ENCODE measurements at places on chromosomes 7 and 10.

DNA sequence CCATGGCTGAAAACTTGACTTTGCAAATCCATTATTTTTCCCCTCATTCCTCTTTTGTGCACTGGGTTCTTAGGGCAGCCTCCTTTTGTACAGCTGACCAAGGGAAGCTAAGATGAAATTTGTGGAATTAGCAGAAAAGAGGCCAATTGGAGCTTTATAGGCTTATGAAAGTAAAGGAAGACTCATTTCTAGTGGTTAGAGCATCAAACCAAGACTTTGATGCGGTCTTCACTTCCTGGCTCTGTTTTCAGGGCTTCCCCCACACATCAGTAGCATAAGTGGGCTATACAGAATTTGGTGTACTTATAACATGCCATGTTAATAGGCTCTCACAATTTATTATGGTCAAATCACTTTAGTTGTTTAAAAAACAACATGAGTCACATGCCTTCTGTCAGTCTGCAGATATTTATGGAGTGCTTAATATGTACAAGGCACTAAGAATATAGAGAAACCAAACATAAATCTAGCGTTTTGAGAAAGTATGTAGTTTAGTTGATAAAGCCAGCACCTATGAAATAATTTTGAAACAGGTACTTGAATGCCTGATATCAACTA is 5.7 kb downstream of the AUTS2 start:
- no peak for DNase-seq

GRCh38 chr7:50456371-50457123 is 6.4 kb upstream of the FIGNL1 start:
- DNase-seq: no peak

GRCh38 chr10:75916906-75917305 is 485.5 kb downstream of the LRMDA start:
- no peak for DNase-seq

DNA sequence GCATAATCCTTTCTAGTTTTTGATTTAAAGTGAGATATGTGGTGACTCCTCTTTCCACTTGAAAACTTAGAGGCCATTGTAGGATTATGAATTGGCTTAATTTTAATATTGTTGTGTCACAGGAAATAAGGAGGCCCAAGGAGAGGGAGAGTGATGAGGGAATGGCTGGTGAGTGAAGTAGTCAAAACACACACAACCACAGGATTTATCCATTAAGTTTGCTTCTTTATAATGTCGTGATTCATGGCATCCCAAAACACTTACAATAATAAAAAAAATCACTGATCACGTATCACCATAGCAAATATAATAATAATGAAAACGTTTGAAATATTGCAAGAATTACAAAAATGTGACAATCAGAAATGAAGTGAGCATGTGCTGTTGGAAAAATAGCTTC is 1215.5 kb upstream of the LRRTM3 start:
- no peak for DNase-seq

GRCh38 chr7:45657136-45657889 is 83.1 kb downstream of the ADCY1 start:
- no peak for DNase-seq

DNA sequence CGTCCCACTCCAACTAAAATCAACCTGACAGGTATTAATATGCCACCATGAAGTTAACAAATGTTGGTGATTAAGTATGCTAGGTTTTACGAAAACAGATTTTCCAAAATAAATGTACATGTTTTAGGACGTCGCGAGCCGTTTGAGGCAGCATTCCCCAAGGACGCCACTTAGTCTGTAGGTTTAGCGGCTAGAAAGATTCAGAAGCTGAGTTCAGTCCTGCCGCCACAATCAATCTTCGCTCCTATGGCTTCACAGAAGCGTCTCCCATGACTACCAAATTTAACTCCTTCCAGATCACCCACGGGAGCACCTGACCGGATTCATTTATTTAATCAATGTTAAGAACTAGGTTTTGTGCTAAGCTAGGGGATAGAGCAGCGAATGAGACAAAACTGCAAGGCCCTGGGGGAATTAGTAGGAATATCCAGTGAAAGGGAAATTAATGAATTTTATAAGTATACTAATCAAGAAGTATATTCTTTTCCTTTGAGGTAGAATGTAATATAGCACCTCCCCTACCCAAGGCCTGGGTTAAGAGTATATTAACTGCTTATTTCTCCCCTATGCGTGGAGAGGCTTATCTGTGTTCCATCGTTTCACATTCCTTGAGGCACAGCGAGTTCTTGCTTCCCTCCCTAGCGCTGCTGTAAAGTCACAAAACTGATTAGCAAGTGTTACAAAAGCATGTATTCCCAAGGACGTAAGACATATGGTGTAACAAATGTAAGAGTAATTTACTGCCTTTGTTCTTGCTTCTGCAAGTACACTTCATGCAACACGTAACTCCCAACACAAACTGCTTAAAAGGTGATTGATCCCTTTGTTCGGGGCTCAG is 994 bp upstream of the CYP51A1 start:
- DNase-seq: peak; percentile 18

- no peak for DNase-seq
These were observed 10.2 kb downstream of the ZC3HAV1 start for GRCh38 chr7:139099172-139099947.

All from ELF-1 (cell line).